ENCODE measurements at places on chromosomes 7 and 10. TPM values are rescaled to one million over a fixed set of nuclear protein-coding genes. Genes with fewer than 3 reads are reported as not detected.

Gene UCN3
- not detected for total RNA-seq

Gene PTN
- total RNA-seq = 12.5 TPM

Gene SFTPA1
- total RNA-seq = not detected

Gene ADCY1
- total RNA-seq = 0.85 TPM

Gene ANKRD2
- total RNA-seq = not detected

Gene SKIDA1
- total RNA-seq = 5.3 TPM

Gene PILRA
- total RNA-seq = 5.0 TPM

Gene LEP
- total RNA-seq = not detected

Gene CPA2
- 0.41 TPM for total RNA-seq

Gene PIP4K2A
- 58.6 TPM for total RNA-seq

Gene WNT8B
- not detected for total RNA-seq

DNA sequence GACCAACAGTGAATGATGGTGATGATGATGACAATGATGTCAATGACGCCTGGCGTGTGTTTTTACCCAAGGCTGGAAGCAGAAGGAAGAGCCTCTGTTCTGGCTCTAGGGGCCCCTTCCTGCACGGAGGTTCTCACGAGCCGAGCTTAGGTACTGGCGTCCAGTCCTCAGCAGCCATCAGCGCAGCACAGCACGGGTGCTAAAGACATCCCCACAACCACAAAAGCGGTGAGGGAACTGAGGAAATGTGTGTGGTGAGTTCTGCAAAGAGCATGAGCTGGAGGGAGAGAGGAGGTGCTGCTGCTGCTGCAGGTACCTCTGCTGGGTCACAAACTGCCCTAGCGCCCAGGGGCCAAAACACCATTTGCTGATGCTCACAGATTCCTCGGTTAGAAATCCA is 81.6 kb downstream of the SFMBT2 start:
- no peak for DNase-seq

DNA sequence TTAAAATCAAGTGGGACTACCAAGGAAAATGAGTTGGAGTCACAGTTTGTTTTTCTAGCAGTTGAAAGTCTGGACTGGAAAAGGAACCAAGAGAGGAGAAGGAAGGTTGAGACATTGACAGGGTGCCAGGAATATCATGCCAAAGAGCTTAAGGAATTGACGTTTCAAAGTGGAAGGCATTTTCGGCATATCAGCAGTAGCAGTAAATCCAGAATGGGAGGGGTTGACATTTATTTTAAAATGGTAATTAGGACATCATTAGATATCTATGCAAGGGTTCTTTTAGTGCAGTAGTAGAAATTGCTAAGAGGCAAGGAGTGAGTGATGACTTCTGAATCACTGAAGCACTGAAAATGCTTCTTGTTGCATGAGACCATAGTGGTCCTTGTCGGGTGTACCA is 335.9 kb upstream of the PLXDC2 start:
- no peak for DNase-seq

- no peak for DNase-seq
These were observed 224.3 kb downstream of the MDFIC start for GRCh38 chr7:115146148-115146547.

- no peak for DNase-seq
These were observed 7.3 kb downstream of the SEPHS1 start for GRCh38 chr10:13340626-13341376.

DNA sequence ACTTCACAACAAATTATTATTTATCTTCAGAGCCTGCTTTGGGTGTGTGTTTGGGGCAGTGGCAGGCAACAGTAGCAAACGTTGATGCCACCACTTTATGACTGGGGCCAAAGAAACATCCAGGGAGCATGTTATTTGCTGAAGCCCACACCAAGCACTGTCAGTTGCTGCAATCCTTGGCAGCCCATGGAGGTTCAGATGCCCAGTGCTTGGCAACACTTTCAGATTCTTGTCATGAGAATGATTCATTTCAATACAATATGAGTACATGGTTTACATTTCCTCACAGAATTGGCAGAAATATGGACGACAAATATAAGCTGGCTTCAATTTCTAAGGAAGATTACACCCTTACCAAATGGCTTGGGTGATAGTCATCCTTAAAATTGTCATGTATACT is 46.5 kb upstream of the GLI3 start:
- DNase-seq = no peak

DNA sequence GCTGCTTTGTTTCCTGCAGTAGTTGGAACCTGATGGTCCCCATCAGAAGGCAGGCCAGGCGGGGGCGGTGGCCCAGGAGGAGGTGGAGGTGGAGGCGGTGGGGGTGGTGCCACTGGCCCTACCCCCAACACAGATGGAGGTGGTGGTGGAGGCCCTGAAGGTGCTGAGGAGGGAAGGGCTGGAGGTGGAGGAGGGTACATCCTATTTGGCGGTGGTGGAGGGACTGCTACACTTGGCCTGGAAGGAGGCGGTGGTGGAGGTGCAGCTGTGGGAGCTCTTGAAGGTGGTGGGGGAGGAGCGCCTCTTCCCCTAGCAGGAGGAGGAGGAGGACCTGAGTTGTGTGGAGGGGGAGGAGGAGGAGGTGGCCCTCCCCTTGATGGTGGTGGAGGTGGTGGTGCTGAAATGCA is 36.8 kb downstream of the LMOD2 start:
- no peak for DNase-seq

DNA sequence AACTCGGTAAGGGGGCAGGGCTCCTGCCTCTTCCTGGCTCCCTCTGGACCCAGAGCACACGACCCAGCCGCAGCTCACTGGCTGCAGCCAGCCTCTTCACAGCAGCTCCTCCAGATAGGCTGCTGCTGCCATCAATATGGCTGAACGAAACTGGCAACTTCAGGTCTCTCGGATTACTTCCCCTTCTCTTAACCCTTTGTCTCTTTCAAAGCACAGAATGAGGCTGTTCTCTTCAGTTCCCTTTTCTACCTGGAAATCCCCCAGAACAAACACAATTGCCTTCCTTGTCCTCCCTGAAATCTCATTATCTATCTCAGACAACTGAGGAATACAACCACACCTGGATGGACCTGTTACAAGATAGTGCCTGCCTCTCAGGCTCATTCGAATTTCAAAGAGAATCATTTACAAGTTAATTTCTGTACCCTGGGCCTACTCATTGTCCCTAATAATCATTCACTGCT is 193.4 kb upstream of the MBL2 start:
- DNase-seq = no peak

- DNase-seq = no peak
These were observed 64.2 kb upstream of the SH2B2 start for GRCh38 chr7:102222445-102222844.

DNA sequence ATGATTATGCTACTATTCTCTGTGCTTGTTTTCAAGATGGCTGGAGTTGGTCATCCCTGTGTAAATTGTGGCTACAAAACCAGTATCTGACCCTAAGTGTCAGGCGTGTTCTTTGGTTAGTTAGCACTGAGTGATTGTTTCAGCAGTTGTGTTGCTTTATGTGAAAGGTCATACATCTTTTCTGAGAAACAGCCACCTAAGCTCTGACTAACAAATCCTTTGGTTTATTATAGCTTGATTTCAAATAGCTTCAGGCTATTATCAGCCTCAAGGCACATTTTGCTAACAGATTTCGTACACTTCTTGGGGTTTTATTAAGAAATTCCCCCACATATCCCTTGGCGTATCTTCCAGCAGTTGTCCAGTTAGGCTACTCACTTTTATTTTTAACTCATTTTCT is 4.8 kb upstream of the ADRB1 start:
- DNase-seq = no peak

GRCh38 chr10:44930904-44931620 is 19.9 kb downstream of the TMEM72 start:
- no peak for DNase-seq

GRCh38 chr7:81013083-81013817 is 94.4 kb upstream of the SEMA3C start:
- no peak for DNase-seq

DNA sequence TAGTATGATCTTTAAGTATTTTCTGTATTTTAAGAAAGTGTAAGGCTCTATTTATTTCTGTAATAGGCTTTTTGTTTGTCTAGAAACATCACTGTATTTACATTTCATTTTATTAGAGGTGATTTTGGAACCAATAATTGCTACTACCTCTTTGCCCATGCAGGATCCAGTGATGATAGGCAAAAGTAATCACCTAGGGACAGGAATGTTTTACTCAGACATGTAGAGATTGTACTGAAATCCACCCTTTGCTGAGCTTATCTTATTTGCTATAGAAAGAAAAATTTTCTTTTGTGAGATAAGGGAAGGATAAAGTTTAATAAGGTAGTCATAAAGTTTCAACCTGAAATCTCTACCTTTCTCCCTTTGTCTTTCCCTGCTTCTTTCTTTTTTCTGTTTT is 73.5 kb downstream of the MKLN1 start:
- DNase-seq = no peak

- DNase-seq = no peak
These were observed 32.9 kb upstream of the KMT2E start for GRCh38 chr7:104980841-104981671.

- DNase-seq = no peak
These were observed 126.7 kb downstream of the TES start for GRCh38 chr7:116337018-116337417.

DNA sequence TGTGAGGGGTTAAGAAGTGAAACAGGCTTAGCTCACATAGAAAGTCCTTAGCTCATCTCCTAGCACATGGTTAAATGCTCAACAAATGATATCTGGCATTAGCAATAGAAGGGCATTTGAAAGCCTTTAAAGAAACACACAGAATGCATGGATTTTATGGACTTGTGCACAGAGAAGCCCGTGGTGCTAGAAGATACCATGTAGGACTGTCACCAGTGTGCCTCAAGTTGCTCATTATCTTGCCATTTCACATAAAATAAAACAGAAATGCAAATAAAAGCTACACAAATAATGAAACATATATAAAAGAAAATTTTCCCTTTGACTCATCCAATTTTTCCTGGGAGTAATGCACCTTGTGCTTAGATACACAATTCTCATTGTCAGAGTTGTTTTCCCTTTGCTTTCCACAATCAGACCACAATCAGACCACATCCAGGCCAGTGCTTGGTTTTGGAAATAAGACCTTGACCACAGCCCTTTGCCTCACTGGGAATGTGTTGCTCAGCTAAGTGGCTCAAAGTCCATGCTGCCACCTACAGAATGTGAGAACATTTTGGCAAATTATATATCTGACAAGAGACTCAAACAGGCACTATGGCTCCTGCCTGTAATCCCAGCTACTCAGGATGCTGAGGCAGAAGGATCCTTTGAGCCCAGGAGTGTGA is 9.5 kb upstream of the WDR11 start:
- no peak for DNase-seq

- peak; percentile 17 for DNase-seq
These were observed 43.6 kb downstream of the NSUN6 start for GRCh38 chr10:18607503-18608378.

GRCh38 chr10:74927701-74928100 is 101.3 kb downstream of the KAT6B start:
- DNase-seq = no peak
